ENCODE measurements at places on chromosomes 12 and 14.

GRCh38 chr14:20530771-20531571 is 25.6 kb downstream of the RNASE10 start:
- peak; percentile 62 for DNase-seq

DNA sequence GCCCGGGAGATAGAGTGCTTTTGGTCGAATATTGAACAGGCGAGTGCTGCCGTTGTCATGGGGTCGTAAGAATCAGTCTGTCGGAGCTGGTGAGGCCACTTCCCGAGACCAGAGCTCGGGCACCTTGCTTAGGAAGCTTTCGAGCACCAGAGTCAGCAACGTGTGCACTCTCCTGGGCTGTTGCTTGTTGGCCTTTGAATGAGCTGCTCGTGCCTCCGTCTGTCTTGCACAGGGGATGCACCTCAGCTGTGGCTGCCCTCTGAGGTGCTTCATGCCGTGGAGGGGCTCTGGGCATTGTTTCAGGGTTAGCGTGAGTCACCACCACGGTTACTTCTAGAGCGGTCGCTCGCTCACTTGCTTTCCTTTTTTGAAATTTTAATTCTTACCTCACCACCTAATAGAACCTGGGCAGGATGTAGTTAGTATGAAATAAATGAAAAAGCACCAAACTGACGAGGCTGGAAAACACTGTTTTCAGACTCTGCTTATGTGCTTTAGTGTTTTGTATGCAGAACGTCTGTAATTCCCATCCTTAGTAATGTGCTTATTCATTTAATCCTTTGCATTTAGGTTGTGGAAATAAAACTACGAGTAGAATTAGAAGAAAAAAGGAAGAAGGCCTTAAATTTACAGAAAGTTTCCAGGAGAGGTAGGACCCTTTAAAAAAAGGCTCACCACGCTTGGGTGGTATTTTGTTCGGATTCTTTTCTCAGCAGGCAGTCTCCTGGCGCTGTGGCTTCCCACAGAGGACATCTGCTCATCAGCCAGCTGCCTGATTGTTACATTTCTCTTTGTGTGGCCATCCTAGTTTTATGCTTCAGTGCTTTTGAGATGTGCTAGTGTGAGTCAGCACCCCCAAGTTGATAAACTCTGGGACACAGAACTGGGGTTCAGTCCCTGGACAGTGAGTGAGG is 40.6 kb downstream of the EP400 start:
- DNase-seq: no peak

DNA sequence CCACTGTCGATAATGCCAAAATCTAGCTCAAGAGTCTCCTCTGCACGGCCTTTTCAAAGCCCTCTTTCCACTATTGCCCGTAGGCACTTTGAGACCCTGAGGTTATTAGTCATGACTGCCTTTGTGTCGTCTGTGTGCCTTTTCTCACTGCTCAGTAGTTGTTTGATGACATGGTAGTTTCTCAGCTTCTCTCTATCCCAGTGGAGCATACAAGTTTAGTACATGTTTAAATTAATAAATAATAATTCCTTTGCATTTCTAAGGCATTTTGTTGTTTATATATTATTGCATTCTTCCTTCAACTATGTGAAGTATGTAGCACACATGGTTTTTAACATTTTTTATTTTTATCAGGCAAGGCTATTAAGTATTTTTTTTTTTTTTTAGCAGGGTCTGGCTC is 458.1 kb downstream of the PCNX1 start:
- DNase-seq: no peak

DNA sequence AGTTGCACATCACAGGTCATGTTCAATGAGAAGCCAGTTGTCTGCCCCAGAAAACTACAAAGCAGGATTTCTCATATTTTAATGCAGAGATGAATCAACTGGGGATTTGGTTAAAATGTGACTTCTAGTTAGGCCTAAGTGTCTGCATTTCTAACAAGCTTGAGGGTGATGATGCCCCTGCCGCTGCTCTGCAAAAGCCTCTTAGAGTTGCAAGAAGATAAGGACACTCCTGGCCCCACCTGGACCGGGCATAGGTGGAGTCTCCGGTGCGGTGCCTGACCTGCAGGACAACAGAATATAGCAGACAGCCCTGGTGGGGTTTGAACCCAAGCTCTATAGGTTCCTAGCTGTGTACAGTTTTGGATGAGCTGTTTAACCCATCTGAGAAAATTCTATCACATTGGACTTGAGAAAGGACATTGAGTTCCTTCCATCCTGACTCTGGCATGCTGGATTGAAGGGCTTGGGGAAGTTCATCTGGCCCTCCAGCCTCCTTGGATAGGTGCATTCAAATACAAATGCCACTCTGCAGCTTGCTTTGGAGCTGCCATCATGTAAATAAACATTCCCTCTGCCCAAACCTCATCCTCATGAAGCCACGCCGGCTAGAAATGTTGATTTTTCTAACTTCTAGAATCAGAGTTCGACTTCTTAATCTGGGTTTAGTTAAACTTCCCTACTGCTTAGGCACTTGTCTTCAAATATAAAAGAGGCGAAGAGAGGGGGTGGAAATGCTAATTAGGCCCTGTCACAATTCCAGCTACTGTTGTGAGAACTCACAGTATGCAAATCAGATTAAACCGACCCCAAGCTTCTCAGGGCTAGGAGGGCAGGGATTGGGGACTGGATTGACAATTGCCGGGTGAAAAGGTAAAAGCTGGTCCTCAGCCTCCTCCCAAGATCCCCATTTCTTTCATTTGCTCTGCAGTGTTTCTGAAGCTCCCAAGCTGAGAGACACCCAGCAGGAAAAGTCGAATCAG is 1225.6 kb downstream of the VRK1 start:
- DNase-seq: no peak

DNA sequence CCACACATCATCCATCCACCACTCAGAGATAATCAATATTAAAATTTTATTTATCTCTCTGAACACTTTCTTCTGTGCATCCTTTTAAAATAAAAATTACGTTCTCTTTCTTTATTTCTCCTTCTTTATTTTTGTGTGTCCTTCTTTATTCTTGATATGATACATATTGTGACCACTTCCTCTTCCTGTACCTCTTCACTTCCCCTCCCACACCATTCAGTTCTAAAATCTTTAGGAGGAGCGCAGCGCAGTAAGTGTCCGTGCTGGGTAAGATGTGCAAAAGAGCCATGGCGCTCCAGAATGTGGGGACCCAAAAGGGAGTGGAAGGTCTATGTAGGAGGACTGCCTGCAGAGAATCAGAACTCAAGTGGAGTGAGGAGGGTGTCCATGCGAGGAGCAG is 256.7 kb downstream of the ITPR2 start:
- DNase-seq: no peak

DNA sequence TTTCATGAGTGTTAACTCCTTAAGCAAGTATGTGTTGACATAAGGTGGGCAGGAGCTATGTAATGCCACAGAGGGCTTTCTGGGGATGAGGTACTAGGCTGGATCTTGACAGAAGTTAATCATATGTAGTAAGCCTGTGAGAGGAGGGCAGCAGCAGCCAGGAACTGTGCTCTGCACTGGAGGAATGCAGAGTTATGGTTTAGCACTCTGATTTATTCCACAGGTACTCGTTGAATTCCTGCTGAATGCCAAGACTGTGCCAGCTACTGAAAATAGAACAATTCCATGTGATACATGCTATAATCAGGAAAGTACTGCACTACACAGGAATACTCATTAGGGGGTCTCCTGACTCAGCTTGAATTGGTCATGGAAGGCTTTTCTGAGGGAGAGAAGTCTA is 58.7 kb downstream of the SUSD6 start:
- DNase-seq: no peak

- DNase-seq: no peak
Observed at GRCh38 chr12:91105807-91106206, 5.5 kb downstream of the LUM start.

DNA sequence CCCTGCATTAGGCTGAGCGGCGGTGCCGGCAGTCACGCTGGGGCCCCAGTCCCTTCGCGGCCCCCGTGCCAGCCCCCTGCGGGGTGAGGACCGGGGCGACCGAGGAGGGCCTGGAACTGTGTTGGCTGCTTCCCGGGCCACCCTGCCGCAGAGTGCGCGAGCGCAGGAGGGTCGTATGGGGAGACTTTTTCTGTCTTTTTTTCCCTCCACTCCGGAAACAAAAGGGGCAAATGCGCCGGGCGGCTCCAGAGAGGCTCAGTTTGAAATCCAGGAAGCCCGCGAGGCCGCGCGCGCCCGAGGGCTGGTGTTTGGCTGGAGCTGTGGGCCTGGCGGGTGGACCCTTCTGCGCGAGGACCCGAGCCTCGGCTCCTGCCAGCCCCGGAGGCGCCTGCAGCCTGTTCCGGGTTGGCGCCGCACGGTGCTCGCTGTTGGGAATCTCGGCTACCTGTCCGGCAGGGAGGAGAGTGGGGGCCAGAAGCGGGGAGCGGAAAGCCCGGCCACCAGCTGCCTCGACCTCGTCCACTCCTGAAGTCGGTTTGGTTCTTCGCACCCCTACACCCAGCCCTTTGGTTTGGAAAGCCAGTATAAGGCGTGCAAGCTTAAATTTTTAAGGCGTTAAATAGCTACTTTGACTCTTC is 638 bp downstream of the PLEKHG3 start:
- no peak for DNase-seq

DNA sequence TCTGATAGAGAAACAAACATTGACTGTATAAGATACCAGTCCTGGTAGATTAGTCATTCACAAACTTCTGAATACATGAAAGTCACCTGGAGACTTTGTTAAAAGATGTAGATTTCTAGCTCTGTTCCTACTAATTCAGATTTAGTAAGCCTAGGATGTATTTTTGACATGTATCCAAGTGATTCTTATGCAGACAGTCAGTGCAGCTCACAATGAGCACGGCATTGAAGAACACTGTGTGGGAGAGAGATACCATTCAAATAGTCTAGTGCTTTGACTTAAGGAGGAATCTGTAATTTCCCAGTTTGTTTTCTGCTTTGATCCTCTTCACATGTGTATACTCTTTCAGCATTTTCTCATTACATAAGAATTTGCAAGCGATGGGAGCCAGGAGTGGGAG is 68.7 kb upstream of the STXBP6 start:
- DNase-seq: no peak

GRCh38 chr14:67833403-67833802 is 13.8 kb downstream of the RAD51B start:
- no peak for DNase-seq

GRCh38 chr14:71852181-71852580 is 80.0 kb upstream of the RGS6 start:
- no peak for DNase-seq

DNA sequence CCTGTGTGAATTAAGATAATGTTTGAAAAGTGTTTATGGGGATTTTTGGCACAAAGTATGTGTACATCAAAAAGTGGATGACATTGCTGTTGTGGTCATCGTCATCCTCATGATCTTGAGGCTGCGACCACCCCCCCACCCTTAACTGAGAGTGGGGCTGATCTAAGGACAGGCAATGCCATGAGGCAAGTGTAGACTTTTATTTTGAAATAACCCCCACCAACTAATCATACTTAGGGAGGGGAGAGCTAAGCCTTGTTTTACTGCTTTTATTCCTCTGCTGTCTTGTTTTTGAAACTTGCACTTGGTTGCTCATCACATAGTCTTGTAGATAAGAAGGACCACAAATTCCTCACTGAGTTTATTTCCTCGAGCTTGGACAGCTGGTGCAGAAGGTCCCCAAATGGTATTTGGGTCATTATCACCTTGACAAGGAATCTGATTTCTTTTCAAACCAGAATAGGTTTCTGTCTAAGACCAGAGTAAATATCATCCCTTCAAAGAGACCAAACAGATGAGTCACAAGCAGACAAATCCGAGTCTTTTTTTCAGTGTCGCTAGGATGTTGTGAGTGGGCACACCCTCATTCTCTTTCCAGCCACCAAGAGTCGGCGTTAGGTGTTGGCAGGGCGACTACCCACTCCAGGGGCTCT is 23.9 kb upstream of the SMOC1 start:
- DNase-seq: no peak

DNA sequence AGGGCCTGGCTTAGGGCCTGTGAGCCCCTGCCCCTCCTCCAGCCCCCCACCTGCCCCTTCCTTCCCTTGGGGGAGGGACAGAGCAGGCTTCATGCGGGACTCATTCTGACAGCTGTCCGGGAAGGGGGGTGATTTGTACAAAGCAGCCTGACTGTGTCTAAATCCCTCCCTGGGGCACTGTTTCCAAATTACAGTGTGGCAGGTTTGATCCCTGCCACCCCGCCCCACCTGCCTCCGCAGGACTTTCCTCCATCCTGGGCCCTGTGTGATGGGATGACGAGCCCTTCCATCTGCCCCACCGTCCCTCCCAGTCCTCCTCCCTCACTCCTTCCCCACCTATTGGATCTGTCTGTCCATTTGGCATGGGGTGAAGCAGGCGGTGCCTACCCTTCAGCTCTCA is 363.9 kb downstream of the BCL11B start:
- DNase-seq: no peak

DNA sequence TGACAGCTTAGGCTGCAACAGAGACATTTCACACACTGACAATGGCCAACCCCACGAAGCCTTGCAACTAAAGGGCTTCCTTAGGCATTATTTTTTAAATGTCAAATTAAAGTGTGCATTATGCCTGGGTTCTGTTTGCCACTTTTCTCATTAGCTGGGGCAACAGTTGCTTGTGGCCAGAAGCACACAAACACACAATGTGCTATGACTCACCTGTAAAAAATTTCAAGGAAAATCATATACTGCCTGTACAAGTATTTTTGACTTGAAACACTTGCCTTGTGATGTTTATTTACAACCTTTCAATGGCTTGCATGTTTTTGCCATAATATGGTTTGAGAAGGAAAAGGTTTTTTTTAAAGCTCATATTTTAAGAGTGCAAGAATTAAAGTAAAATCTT is 1.9 kb downstream of the NTN4 start:
- DNase-seq: no peak

DNA sequence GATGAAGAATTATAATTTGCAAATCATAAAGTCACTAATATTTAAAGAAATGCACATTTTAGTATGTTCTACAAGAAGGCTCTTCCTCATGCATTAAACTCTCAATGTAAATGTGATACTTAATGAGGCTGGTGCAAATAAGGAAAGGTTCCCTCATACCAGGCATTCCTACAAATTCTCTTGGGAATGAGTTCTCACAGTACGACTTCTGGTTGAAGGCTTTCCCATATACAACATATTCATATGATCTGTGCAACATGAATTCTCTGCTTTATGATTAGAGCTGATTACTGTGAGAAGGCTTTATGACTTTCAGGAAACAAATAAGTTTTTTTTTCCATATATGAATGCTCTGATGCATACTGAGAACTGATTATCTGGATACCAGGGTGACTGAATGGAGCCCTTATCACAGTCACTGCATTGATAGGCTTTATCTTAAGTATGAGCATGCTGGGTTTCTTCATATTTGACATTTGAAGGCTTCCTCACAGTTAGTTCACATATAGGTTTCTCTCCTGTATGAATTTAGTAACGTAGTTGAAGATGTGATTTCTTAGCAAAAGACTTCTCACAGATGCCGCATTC is 293.9 kb downstream of the RAD51B start:
- DNase-seq: no peak
